Prostate gland (tissue), 2 donors: ENCODE measurements at places on chromosomes 4 and X. TPM values are rescaled to one million over a fixed set of nuclear protein-coding genes. Genes with fewer than 3 reads are reported as not detected.

- no peak for DNase-seq
Observed at GRCh38 chr4:83112678-83113428, 1.7 kb downstream of the PLAC8 start.

DNA sequence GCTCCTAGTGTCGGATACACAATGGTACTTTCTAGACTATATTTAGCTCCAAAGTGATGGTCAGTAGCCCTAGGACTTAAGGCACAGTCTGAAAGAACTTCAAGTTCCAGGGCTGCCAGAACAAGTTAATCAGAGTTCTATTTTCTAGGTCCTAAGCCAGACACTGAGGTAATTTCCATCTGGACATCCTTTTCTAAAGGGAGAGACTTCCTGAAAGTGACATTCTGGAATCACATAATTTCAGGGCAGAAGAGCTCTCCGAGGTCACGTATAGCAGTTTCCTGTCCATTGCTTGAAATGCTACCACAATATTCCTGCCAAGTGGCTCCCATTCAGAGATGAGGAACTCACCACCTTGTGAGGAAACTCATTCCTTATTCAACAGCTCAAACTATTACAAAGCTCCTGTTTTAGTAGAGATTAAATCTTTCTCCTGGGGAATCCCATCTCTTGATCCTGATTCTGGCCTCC is 117.9 kb downstream of the COL25A1 start:
- DNase-seq, result no peak

The TLR3 gene
- total RNA-seq, result 4.3 TPM

The CLTRN gene
- total RNA-seq, result 0.57 TPM

The FOXP3 gene
- total RNA-seq, result 1.4 TPM

The DCLK2 gene
- 18.6 TPM for total RNA-seq

DNA sequence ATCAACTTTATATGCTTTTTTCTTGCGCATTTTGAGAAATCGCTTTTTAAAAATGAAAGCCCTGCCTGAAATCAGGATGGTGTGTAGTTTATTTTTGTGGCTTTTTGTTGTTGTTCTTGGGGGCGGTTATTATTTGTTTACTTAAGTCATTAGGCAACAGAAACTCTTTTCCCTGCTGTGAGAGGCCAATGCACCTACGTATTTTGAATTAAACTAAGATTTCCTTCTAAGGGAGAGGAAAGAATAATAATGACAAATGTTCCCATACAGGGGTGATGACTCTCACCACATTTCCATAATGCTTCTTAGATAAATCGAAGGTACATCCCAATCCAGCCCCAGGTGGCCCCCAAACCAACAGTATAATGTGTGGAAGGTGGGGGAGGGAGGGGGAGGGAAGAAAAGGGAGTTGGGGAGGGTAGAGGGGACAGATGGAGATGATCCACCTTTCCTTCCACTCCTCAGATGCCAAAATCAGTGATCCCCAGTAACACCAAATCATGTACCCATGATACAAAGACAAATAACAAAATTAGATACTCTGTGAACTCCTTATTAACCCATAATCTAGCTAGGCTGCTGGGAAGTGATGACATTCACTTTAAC is 39.6 kb downstream of the ZNF827 start:
- no peak for DNase-seq

GRCh38 chrX:119512146-119512800 is 44.0 kb downstream of the SLC25A5 start:
- peak; percentile 60 for DNase-seq
